ENCODE measurements at places on chromosomes 4 and X.

DNA sequence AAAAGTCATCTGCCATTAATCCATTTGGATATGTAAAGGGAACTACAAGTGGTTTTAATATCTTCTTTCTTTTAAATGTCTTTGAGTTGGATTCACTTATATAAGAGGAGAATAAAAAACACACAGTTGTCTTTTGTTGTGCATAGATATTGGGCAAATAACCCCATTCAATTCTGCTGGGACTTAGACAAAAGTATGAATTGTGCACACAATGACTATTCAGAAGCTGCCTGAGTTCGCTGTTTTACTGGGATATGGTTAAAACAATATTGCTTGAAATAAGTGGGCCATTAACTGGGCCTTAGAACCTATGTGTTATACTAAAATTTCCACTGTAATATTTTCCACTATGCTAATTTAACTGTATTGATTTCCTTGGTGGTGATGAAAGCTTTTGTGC lies 71.7 kb downstream of the PCYT1B start:
- DNase-seq = no peak

DNA sequence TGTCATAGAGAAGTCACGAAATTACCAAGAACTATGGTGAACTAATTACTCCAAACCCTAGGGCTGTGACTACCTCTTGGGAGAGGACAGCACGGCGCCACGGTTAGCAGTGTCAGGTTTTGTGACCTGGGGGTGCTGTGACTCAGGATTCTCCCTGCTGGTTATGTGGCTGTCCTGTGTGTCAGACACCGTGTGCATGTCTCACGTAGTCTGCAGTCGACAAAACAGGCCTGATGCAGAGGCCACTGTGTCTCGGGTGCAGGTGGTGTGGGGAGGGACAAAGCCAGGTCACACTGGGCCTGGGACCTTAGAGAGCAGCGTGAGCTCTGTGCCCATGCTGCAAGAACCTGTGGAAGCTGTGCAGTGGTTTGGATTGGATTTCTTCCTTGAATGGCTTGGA lies 34.1 kb downstream of the TNIP2 start:
- no peak for DNase-seq

DNA sequence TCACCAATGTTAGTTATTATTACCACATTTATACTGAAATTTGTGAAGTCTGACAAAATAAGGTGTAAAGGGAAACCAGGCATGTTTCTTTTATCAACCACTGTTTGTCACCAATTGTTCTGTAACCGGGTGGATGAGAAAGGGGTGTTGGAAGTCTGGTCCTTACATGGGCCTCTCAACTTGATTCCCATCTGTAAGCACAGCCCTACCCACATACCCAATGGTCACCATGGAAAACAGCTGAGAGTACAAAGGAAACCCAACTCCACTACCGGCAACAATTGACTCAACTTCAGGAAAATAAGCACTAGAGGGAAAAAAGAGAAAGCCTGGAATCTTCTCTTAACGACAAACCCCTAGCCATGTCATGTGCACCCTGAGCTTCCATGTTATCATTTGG lies 70.8 kb upstream of the PTCHD1 start:
- no peak for DNase-seq

DNA sequence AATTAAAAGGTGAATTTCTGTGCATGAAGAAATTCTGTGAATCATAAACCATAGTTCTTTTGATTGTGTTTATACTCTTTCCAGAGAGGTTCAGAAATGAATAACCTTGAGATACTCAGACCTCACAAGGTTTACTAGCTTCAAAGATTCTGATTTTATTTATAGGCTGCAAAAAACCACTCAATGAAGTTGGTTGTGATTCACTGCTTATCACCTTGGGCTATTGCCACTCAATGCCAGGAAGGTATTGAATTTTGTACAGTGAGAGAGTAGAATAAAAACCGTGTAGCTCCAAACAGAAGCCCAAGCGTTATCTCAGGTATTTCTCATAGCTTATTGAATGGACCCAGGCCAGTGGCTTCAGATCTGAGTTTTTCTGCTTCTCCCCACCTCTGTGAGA lies 118.7 kb downstream of the FHIP1A start:
- DNase-seq = no peak

GRCh38 chrX:19162851-19163250 lies 40.6 kb upstream of the ADGRG2 start:
- no peak for DNase-seq

GRCh38 chr4:148216866-148217814 lies 225.1 kb downstream of the NR3C2 start:
- no peak for DNase-seq

- no peak for DNase-seq
Measured at GRCh38 chrX:49309401-49309981, 6.0 kb downstream of the GAGE10 start.

DNA sequence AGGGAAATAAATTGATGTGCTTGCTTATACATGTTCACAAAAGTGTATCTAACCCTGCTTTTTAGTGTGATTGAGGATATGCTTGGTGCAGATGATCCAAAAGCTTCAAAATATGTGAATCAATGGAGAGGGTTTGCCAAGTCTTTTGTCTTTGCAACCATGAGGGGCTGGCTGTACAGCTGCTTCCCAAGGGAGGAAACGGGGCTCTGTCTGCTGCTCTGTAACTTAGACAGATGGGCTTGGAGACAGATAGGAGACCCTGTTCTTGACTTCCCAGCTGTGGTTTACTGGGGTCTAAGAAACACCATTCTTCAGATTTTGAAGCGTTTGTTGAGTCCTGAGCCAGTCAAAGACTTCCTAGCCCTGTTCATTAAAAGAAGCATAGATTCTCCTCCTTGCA lies 152.3 kb downstream of the DCLK2 start:
- no peak for DNase-seq

DNA sequence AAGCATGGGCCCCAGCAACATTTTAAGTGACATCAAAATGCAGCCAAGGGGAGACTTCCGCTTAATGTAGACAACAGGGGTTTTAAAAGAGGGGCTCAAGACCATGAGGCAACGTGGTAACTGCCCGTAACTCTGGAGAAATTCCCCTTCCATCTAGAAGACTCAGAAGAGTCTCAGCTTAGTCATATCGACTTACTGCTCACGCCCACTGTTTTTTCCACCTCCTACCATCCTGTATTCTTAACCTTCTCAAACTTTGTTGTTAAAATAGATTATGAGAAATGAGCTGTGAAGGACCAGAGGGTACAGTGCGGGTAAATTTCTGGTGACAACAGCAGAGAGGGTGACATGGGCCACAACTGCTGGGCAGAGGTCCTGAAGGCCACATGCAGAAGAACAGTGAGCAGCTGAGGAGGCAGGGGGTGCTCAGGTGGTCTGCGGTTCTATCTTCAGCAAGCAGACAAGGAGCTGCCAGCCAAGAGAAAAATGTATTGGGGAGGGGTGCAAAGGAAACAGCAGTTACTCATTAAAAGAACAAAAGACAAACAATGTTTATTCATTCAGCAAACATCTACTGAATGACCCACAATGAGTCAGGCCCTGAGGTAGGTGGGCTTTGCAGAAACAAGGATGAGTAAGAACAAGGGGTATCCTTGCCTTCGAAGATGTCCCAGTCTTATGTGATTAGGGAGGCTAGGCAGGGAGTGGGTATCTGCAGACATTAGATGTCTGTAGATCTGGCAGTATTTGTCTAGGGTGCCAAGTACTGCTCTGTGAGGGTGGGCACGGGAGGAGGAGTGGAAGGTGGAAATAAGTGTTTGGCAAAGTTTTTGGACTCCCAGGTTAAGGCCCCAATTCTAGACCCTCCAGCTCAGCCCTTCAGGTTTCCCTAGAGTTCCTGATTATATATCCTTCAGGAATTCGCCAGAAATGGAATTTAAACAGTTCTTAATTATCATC lies 175.3 kb downstream of the TSPAN5 start:
- no peak for DNase-seq

DNA sequence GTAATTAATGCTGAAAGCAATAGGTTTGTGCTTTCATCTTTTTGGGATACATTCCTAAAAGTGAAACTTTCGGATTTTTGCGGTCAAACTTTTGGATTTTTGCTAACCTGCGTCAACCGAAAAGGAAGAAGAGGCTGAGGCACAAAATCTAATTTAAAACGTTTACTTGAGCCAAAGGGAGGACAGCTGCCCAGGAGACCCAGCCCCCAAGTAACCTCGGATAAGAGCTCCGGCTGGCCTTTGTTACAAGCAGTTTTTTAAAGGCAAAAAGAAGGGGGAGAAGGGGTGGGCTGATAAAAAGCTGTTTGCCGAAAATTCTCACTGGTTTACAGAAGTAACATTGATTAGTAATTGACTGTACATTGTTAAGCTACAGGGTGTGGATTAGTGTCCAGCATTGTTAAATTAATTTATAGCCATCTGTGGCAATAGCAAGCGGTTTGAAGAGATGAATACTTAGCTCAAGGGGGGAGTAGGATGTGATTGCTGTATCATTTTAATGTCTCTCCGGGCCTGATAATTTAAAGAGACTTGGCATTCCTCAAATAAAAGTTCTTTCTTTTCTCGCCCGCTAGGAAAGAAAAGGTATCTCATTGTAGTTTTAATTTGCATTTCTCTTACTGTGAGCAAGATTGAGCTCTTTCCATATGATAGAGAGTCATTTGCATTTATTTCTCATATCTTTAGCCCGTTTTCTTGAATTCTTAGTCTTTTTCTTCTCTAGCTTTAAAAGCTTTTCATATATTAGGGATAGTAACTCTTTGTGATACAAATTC lies 59.1 kb upstream of the USP9X start:
- no peak for DNase-seq

GRCh38 chr4:2256156-2256731 lies 5.7 kb downstream of the MXD4 start:
- DNase-seq = no peak

- no peak for DNase-seq
Measured at GRCh38 chr4:108060686-108061321, 71.1 kb downstream of the HADH start.

DNA sequence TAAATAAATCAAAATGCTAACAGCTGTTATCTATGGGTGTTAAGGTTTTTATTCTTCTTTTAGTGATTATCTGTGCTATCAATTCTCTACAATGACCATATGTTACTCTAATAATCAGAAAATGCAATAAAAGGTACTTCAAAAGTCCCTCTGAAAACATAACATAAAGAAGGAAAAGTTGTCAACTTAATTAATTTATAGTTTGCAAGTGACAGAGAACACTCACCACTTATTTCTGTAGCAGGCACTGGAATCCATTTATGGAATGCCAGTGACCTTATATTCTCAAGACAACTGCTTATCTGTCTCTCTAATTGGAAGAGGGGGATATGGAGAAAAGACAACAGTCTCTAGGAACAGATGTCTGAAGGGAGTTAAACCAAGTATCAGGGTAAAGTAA lies 25.6 kb upstream of the PLS3 start:
- DNase-seq = no peak

- no peak for DNase-seq
Measured at GRCh38 chr4:32689518-32689917, 1969.3 kb downstream of the PCDH7 start.

- DNase-seq = no peak
Measured at GRCh38 chrX:18721683-18722499, 14.4 kb downstream of the PPEF1 start.

- DNase-seq = no peak
Measured at GRCh38 chr4:131093303-131093702, 1997.4 kb downstream of the C4orf33 start.

DNA sequence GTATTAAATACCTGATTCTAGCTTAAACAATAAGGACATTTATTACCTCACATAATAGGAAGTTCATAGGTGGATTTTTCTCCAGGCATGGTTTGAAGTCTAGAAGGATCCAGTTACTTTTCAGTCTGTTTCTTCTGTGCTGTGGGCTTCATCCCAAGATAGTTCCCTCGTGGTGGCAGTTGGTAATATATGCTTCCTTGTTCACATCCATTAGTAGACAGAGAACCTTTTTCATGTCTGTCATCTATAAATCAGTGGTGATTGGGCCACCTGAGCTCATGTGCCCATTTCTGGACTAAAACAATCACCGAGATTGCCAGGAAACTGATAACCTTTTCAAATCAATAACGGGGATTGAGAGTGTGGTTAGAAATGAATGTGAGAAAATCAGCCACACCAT lies 97.7 kb downstream of the KDM6A start:
- DNase-seq = no peak

DNA sequence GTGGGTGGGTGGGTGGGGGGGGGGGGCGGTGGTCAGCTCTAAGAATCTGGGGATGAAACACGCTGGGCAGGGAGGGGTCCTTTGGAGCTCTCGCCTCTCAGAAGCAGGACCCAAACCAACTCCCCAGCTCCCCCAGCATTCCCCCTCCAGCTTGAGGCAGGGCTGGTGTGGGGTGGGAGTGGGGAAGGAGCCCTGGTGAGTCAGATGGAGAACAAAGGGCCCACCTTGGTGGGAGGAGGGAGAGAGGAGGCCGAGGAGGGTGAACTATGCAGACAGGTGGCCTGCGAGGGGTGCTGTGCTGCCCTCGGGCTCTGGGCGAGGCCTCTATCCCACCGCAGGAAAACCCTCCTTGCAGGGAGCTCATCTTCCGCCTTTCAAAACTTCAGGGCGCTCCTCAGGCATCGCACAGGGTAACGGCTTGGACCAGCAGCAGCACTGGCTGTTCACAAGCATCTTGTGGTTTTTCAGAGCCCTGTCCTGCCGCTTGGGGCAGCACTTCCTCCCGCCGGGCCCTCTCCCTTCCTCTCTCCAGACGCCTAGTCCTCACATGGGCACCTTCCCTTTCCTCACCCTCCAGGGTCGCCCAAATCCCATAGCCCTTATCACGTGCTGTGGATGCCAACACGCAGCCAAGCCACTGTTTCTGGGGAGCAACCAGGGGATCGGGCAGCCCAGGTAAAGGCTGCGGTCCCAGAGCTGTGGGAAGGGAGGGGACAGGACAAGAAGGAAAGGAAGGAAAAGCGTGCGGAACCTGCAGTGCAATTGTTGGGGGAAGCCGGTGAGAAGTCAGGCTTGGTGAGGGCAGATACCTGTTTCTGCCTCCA lies 34.0 kb upstream of the GRPEL1 start:
- no peak for DNase-seq

DNA sequence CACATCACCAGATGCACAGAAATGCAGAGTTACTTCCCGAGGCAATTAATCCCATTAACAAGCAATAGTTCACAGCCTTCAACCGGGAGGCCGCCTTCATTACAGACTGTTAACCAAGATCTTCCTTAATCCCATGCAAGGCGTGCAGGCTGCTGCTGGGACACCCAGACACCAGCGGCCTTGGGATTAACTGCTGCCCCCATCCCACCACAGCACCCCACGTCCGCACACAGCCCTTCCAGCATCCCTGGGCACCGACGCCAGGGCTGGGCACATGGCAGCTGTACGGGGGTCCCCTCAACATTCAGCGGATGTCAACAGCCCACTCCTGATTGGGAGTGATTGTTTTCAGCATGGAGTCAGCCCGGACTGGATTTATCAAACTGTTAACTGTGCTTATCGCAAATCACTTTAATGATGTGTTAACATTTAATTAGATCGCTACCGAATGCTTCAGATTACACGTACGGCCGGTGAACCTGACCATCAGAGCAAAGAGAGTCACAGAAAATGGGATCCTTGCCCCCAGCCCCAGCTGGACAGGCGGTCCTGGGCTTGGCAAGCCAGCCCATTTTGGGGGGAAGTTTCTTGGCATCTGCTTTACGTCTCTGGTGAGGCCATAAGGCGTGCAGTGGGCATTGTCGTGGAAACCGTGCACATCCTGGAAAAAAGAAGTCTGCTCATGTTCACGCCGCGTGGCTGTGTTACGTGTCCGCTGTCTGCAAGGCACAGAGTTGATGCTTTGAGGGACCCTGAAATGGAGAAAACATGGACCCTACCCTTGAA lies 126.4 kb downstream of the HMX1 start:
- no peak for DNase-seq
